ENCODE measurements at places on chromosomes 5 and 9. TPM values are rescaled to one million over a fixed set of nuclear protein-coding genes. Genes with fewer than 3 reads are reported as not detected.

The RAB3C gene
- total RNA-seq, result 0.22 TPM

The CEL gene
- total RNA-seq, result 0.77 TPM

The PDLIM4 gene
- 17.4 TPM for total RNA-seq

The PLAC8L1 gene
- not detected for total RNA-seq

The GABRA1 gene
- not detected for total RNA-seq

The IL9 gene
- total RNA-seq, result not detected

The SLC25A2 gene
- 2.2 TPM for total RNA-seq

The ARL10 gene
- total RNA-seq, result 5.1 TPM

The WNT8A gene
- total RNA-seq, result 0.60 TPM

The PRR16 gene
- 4.5 TPM for total RNA-seq
